ENCODE measurements at places on chromosomes 1 and 21.

- no peak for DNase-seq
These were observed 7.2 kb upstream of the BECN2 start for GRCh38 chr1:241950390-241950789.

DNA sequence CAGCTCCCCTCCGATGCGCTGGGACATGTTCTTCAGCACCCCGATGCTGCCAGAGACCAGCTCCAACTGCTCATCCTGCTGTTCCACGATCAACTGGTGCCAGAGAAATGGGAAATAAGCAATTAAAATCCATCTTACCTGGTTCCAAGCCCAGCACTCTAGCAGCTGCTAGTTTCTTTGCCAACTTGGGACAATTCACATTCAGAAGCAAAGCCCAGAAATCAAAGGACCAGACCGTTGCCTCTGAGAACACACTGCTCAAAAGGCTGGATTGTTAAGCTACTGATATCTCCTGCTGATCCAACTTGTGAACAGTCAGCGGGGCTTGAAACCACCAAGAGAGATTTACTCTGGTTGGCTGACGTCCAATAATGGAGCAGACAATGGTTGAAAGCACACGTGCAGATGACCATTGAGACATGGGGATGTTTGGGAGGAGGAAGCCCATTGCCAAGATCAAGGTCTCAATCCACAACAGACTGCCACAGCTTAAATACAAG, 34.4 kb downstream of the STX6 start:
- no peak for DNase-seq

DNA sequence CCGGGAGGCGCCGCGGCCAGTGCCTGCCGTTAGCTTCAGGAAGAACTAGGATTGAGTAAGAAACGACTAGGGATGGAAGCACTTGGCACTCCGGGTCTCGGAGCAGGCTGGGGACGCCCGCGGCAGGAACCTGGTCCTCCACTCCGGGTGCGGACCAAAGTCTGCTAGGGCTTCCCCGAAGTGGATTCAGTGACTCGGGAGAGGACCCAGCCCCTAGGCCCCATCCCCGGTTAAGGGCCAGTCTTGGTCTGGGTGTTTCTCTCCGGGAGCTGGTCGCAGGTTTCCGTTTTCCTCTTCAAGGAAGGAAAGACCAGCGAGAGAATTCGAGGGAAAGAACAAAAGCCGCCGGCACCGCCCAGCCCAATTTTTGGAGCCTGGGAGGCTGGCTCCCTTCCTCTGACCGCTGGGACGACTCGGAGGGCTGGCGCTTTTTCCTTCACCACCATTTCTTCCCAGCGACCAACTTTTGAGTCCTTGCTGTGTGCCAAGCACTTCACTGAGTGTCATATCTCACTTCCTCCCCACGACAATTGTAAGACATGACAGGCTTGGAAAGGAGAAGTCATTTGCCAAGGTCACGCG, 16.8 kb upstream of the STMN1 start:
- peak; percentile 35 for DNase-seq

DNA sequence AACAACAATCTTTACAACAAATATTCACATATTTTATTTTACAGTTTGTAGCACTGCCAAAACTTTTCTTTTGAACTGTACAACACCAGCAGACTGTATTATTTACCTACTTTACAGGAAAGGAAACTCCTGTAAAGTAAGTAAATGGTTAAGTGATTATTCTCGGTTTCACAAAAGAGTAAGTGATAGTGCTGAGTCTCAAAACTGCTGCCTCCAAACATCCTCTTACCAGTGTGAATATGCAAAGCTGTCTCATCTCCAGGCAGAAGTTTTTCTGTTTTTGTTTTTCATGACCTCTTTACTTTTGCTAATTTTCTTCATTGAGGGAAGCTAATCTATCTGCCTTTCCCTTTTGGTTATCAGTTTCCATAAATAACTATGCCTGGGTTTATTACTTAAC, 286.7 kb downstream of the SRGAP2C start:
- no peak for DNase-seq

GRCh38 chr1:156920233-156921052, at the start of gene LRRC71:
LRRC71 (plus strand) TSS chr1:156920632; CDS start chr1:156920804, 172 bp downstream.
- DNase-seq: peak; percentile 58

DNA sequence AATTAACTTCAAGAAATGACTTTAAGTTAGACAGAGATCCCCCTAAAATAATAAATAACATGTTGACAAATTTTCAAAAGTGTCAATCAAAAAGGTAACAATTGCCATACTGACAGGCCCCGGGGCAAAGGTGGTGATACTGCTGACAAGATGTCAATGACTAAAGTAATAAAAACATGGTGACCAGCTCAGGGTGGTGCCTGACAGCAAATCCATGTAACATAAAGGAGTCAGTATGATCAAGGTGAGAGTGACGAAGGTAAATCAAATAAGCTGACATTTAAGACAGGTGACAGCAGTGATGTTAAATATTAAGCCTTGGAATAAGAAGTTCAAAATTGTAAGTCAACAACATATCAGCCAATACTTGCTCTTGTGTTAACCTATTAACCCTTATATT, 387.5 kb downstream of the DPYD start:
- DNase-seq: no peak

- no peak for DNase-seq
These were observed 49.4 kb upstream of the PARP1 start for GRCh38 chr1:226457307-226457712.

- no peak for DNase-seq
These were observed 593.1 kb downstream of the NUF2 start for GRCh38 chr1:163914785-163915413.

DNA sequence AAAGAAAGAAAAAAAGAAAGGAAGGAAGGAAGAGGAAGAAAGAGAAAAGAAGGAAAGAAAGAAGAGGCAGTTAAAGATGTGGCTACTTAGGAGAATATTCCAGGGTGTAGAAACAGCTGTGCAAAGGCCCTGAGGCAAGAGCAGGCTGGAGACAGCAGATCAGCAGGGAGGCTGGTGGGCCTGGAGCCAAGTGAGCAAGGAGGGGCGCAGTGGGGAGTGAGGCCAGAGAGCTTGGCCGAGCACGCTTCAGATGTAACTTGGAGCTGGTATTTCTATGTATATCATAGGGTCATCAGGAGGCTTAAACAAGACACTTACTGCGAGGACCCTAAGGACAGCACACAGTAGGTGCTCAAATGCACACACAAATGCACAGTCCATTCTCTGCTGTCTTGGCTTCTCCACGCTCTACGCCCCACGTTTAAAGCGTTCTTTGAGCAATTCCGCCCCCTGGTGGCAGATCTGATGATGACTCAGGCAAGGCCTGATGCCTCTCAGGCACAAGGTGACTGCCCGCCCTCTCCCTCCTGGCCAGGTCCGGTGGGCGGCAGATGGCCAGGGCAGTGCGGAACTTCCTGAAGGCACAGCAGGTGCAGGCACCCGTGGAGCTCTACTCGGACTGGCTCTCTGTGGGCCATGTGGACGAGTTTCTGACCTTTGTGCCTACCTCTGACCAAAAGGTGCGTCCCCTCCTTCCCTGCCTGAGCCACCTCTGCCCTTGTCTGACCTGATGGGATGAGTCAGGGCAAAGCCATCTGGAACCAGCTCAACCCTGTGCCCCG, 11.9 kb upstream of the PADI3 start:
- DNase-seq: peak; percentile 76

- DNase-seq: no peak
These were observed 7.8 kb upstream of the OR10T2 start for GRCh38 chr1:158407092-158407491.

DNA sequence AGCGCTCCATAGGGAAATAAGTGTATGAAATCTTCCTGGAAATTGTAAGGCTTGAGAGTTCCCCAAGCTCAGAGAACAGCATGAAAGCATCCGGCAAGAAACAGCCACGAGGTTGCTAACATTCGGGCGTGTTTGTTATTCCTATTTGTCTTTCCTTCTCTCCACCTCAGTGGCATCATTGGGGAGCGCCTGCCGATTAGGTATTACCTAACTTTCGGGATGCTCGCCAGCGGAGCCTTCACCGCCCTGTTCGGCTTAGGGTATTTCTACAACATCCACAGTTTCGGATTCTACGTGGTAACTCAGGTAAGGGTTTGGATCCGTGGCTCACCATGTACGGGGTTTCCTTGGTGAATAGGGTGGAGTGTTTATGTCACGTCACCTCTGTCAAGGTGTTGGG, 25.7 kb downstream of the SLC37A1 start:
- DNase-seq: no peak

DNA sequence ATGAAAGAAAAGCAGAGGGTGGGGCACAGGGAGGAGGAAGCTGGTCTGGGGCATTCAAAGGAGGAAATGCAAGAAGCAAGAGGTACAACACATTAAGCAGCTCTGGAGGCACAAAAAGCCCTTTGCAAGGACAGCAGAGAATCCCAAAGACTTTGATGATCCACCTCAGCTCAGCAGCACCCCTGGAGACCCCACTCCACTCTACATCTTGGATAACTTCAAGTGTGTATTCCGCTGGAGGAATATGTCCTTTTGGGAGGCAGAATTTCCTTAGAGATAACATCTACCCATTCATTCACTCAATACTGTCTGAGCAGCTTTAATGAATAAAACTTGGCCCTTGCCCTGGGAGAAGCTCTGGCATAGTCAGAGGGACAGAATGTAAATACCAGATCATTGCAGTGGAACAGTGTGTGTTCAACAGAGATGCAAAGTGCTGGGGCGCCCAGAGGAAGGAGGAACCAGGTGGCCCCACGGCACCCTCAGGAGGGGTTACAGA, 599.7 kb downstream of the KIF26B start:
- DNase-seq: no peak

GRCh38 chr1:207328004-207328403, 6.5 kb downstream of the CD55 start:
- DNase-seq: no peak

- DNase-seq: no peak
These were observed 64.7 kb downstream of the TGFBR3 start for GRCh38 chr1:91821126-91821868.

DNA sequence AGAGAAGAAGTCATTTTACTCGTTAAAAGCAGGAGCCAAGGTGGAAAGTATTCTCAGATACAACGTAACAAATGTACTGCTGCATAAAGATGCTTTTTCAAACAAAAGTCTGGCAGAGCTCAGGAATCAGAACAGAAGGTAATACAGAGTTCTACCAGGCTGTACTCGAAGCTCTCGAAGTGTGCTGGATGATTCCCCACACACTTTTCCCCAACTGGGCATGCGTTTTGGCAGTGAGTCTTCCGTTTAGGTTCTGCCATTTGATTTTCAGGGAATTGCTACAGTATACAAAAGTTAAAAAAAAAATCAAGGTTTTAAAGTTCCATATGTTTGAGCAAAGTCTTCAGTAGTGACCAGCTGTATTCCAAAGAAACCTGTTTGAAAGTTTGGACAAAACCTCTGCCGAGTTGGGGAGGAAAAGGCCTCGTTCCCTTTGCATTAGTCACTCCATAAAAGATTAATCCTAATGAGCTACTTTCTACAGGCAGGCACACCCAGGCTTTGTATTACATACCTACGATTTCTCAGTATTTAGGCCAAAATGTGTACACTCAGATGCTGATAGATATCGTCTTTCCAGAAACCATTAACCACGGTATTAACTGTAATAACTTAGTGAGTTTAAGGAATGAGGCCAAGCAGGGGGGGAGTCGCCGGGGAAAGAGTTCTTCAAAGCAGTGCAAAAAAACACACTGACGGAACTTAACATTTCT, 477.1 kb downstream of the LMO4 start:
- DNase-seq: no peak

DNA sequence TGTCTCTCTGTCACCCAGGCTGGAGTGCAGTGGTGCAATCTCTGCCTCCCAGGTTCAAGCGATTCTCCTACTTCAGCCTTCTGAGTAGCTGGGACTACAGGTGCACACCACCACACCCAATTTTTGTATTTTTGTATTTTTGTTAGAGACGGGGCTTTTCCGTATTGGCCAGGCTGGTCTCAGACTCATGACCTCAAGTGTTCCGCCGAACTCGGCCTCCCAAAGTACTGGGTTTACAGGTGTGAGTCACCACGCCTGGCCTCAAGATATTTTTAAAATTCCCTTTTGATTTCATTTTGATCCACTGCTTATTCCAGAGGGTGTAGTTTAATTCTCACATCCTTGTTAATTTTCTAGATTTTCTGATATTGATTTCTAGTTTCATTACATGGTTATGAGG, 3.8 kb downstream of the IFI44L start:
- DNase-seq: no peak

DNA sequence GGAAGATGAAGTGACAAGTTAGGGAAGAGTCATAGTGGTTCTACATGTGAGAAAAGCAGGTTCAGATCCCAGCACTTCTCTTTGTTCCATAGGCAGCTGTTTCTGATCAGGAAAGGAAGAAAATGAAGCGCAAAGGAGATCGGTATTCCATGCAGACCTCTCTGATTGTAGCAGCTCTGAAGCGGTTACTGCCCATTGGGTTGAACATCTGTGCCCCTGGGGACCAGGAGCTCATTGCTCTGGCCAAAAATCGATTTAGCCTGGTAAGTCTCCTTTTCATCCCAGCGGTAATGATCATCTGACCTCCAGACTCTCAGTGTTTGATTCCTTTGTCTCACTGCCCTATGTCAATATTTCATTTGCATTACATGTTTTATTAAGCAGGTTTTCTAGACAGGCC, 173.6 kb downstream of the ZP4 start:
- DNase-seq: no peak

GRCh38 chr1:15558516-15558915, 26.3 kb downstream of the AGMAT start:
- no peak for DNase-seq

DNA sequence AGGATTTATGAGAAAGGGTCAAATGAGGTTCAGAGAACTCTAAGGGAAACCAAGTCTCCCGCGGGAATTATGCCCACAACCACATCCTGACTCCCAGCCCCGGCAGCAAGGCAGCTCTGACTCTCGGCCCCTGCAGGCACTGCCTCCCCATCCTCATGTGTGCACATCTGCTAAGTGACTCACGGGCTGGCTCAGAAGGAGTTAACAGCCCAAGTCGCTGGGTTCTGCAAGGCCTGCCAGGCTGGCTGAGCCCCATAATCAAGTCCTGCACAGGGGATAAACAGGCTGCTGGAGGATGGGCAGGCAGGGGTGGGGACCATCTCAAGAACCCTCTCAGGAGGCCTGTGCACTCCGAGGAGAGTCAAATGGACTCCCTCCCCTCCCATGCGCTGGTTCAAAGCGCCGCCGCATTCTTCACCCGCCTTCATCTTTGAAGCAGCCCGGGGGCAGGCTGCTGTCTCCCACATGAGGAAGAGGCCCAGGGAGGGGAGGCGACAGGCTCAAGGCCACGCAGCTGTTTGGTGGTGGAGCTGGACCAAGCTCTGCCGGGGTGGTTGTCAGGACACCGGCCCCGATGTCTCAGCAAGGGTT, 344.3 kb downstream of the MATN1 start:
- DNase-seq: no peak

DNA sequence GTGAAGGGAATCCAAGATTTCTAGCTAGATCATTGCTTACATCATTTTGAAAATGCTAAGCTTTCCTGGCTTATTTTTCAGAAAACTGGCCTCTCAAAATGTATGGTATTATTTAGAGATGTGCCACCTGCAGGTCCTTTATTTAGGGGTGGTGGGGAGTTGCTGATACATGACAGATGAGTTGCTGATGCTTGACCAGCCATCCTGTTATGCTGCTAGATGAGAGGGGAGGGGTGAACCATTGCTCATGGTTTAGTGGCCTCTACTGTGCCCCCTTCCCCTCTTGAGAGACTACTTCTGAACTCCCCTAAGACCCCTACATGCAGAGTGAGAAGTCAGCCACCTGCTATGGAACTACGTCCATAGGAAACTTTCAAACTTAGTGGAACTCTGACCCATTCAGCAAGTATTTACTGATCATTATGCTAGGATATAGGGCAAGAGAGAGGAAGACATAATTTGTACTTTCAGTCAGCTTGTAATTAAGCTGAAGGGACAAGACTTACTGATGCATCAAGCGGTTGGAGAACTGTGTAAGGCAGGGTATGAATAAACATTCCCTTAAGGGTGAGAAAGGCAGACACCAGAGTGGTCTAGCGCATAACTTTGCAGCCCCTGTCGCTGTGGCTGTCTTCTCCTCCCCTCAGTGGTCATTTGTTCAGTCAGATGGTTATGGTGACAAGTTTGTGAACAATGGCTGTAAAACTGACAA, 34.6 kb downstream of the SLAMF6 start:
- no peak for DNase-seq

Measured in SHP77 (cell line).